ENCODE measurements at places on chromosomes 1 and 21. TPM values are rescaled to one million over a fixed set of nuclear protein-coding genes. Genes with fewer than 3 reads are reported as not detected.

MCOLN2 gene
- total RNA-seq = 17.8 TPM

DNA sequence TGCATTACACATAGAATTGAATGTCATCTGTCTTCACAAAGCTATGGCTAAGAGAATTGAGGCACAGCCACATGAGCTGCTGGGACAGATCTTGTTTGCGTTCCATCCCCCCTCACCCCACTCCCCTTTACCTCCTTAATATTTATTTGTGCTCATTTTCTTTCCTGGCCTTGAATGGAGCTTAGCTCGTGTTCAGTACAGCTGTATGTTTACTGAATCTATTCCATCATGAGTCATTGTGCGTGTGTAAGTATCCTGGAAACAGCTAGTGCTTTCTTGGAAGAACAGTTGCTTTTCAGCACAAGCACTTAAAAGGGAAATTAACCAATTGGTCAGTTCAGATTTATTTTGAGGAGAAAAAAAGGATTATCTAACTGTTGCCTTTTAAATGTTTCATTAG is 14.7 kb downstream of the PROX1 start:
- DNase-seq = no peak

GRCh38 chr21:26845066-26845758 is at the start of gene ADAMTS1:
TSS of gene ADAMTS1 (minus strand) at chr21:26845409. CDS start at chr21:26844954, 455 bp downstream.
- peak; percentile 26 for DNase-seq

- no peak for DNase-seq
Observed at GRCh38 chr1:94316836-94317789, 79.7 kb upstream of the ARHGAP29 start.

- DNase-seq = no peak
Observed at GRCh38 chr1:176604461-176604860, 141.5 kb downstream of the PAPPA2 start.

DNA sequence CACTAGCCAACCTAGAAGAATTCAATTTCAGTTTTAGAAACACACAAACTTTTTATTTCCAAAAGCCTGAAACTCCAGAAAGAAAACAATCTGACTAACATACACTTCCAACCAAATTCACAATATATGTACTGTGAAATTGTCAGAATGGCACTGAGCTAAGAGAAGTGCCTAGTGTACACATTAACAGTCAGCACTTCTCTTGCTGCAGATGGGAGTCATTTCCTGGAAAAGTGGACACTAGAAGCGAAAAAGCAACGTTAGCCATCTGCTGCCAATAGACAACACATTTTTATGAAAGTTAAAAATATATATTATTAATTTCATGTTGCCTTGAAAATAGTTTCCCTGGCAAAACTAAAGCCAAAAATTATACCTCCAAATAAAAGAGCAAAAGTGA is 66.1 kb downstream of the EPS15 start:
- DNase-seq = no peak

PALMD gene
- total RNA-seq = not detected

LIN28A gene
- total RNA-seq = not detected

KRTAP26-1 gene
- total RNA-seq = not detected

KRTAP12-2 gene
- total RNA-seq = not detected

GRCh38 chr1:88910401-88910800 is 19.0 kb upstream of the GTF2B start:
- no peak for DNase-seq

NOS1AP gene
- total RNA-seq = 0.18 TPM

DNA sequence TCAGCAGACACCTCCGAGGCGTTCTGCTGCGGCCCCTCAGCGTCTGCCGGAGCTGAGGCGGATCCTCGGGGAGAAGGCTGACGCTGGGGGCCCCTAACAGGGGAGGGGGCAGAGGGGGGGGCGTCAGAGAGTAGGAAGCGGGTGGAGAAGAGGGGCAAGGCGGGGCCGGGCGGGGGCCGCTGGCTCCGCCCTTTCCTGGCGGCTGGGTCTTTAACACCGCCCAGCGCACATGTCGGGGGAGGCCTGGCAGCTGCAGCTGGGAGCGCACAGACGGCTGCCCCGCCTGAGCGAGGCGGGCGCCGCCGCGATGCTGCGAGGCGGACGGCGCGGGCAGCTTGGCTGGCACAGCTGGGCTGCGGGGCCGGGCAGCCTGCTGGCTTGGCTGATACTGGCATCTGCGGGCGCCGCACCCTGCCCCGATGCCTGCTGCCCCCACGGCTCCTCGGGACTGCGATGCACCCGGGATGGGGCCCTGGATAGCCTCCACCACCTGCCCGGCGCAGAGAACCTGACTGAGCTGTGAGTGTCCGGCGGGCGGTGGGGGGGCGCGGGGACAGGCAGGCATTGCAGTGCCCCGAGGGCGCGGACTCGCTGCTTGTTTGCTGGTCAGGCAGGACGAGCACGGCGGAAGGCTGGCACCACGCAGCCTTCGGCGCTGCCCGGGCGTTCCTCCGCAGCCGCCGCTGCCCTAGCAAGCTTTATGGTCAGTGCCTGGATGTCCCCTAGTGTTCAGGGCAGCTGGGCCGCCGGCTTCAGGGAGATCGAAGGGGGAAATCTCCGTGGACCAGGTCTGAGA is at the start of gene NTRK1:
Gene NTRK1, plus strand, starts transcription at position 238 of the 796 bp plus-strand sequence. Its CDS starts 70 bp downstream, at position 308.
- peak; percentile 75 for DNase-seq

DMBX1 gene
- not detected for total RNA-seq

DNA sequence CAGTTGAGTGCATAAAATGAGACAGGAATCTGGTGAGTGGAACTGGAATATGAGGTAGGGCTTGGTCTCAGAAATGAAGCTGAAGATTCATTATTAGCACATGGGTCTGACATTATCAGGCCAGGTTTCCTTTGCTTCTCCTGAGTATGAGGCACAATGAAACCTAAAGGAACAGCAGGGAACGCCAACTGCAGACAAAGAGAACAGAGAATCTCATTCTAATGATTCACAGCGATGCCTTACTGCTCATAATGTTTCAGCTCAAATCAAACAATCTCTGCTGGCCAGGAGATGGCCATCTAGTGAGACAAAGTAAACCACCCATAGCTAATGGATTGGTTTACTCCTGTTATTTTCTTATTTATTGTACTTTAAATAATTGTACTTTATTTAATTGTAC is 133.5 kb downstream of the C1orf21 start:
- no peak for DNase-seq

DNA sequence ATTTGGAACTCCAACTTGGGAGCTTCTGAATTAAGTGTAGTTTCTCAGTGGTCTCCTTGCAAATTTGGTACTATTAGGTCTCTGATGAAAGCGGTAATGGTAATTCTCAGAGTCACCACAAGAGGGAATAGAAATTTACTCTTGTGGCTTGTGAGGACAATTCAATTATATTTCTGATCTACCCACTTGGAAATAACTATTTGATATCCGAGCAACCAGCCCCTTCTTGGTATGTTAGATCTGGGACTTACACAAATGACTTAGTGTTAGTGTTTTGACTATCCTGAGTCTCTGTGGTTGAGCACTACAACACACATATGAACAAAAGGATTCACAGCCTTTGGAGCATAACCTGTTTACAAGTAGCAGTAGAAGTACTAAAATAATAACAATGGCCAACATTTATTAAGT is 68.1 kb downstream of the RPS6KA1 start:
- no peak for DNase-seq

LRRC7 gene
- total RNA-seq = 0.27 TPM

- no peak for DNase-seq
Observed at GRCh38 chr1:207396168-207396746, 57.9 kb upstream of the CR2 start.

GRIK3 gene
- not detected for total RNA-seq

LRRC39 gene
- 0.92 TPM for total RNA-seq

DNA sequence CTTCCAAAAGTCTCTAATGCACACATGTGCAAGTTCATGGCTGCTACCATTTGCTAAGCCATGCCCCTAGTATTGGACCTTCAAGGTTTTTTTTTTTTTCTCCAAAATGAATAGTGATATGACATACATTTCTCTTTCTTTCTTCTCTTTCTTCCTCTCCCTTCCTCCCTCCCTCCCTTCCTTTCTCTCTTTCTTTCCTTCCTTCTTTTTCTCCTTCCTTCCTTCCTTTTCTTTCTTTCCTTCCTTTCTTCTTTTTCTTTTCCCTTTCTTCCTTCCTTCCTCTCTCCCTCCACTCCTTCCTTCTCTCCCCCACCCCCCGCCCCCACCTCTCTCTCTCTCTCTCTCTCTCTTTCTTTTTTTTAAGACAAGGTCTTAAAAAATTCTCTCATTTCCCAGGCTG is 3.4 kb upstream of the RNF187 start:
- DNase-seq = no peak

- no peak for DNase-seq
Observed at GRCh38 chr1:189275796-189276195, 1201.9 kb downstream of the BRINP3 start.

GRCh38 chr1:117541003-117541402 is 64.8 kb upstream of the TENT5C start:
- no peak for DNase-seq

SPRR2G gene
- not detected for total RNA-seq
